ENCODE measurements at places on chromosomes 12 and 14.

DNA sequence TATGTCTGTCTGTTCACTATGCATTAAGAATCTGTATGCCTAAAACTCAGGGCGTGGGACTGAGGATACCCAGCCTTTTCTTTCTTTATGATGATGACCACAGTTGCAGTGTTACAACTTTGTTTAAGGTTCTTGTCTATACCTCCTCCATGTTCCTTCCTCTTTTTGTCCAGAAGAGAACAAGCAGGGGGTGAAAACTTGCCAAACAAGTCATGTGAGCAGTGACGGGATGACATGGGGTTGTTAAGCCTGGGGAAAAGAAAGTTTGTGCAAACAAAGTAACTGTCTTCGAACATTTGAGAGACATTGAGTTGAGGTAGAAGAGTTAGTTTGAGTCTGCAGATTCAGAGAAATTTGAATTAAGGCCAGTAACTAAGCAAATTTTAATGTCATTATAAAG, 505.5 kb downstream of the NPAS3 start:
- DNase-seq = no peak

DNA sequence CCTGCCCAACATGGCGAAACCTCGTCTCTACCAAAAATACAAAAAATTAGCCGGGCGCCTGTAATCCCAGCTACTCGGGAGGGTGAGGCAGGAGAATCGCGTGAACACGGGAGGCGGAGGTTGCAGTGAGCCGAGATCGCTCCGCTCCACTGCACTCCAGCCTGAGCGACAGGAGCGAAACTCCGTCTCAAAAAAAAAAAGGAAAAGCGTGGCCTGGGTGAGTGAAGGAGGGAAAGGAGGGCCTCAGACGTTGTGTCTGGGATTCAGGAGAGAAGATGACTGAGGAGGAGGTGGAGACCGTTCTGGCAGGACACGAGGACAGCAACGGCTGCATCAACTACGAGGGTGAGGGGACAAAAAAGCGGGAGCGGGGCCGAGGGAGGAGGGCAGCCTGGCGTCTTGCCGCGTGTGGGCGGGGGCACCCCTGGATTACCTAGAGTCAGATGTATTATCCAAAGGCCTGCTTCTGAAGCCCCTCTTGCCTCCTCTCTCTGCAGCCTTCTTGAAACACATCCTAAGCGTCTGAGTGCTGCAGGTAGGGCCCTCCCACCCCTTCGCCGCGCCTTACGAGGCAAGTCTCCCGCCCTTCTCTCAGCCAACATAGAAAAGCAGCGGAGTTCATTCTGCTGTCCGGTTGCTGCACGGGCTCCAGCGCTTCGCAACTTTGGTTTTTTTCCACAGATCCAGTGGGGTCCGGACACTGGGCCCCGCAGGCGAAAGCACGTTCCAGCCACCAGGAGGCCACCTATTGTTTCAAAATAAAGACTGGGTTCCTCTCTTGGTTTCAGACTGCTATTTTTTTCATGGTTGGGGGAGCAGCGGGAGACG, 744 bp upstream of the MYL6 start:
- DNase-seq = peak; percentile 45

DNA sequence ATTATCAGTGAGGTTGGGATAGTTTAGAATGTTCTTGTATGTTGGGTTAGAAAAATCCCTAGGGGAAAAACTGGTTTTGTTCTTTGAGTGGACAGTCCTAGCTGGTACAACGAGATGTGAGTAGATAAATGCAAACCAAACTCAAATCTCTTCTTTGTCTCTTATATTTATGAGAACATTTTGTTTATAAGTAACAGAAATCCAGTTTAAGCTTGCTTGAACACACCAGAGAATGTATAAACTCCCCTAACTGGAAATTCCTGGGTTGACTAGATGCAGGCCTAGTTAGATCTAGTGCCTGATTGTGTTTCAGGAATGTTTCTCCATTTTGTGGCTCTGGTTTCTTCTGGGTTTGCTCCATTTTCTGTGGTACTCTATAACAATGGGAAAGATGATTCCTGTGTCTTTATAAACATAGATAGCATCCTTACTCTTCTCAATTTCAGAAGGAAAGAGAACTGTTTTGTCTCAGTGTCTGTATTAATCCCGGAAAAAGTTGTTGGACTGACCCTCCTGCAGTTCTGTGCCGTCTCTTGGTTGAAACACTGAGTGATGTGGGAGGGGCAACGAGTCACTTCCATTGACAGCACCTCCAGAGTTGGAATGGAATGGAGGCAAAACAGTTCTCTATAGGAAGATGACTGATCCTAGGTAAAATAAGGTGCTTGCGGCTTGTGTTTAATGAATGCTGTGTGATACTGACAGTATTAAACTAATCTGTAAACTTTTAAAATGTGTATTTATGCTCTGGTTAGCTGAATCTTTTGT, 244.8 kb downstream of the TMTC2 start:
- DNase-seq = no peak

- no peak for DNase-seq
These were observed 89.3 kb downstream of the NTN4 start for GRCh38 chr12:95701275-95701674.

GRCh38 chr12:75662511-75663159, 151.2 kb upstream of the KRR1 start:
- no peak for DNase-seq

GRCh38 chr12:6853626-6854025, 1.7 kb downstream of the USP5 start:
- no peak for DNase-seq

DNA sequence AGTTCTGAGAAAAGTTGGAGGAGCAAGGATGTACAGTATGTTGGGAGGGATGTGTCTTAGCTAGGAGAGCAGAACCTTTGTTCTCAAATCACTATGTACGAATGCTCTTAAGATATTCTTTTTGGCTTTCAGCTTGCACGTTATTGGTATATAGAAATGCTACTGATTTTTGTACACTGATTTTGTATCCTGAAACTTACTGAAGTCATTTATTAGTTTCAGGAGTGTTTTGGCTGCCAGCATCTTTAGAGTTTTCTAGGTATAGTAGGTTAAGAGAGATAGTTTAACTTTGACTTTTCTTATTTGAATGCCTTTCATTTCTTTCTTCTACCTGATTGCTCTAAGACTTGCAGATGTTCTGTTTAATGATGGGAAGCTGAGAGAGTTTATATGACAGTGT, 442.8 kb upstream of the FBXO33 start:
- DNase-seq = no peak

DNA sequence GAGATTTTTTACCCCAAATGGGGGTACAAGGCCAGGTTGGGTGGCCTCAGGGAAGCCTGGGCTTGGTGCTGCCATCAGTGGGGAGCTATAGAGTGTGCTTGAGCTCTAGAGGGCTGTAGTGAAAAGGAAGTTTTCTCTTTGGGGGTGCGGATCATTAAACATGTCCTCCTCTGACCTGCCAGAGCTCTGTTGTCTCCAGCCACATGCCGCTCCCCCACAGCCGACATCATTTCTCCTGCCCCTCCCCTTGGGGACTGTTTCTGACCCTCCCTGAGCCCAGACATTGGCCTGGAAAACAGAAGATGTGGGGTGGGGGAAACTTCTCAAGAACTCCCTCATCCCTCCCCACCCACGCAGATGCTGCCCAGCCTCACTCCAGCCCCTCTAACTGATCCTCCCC, 25.3 kb downstream of the DTX1 start:
- no peak for DNase-seq

GRCh38 chr14:55097881-55098560, 31.0 kb upstream of the LGALS3 start:
- peak; percentile 45 for DNase-seq

DNA sequence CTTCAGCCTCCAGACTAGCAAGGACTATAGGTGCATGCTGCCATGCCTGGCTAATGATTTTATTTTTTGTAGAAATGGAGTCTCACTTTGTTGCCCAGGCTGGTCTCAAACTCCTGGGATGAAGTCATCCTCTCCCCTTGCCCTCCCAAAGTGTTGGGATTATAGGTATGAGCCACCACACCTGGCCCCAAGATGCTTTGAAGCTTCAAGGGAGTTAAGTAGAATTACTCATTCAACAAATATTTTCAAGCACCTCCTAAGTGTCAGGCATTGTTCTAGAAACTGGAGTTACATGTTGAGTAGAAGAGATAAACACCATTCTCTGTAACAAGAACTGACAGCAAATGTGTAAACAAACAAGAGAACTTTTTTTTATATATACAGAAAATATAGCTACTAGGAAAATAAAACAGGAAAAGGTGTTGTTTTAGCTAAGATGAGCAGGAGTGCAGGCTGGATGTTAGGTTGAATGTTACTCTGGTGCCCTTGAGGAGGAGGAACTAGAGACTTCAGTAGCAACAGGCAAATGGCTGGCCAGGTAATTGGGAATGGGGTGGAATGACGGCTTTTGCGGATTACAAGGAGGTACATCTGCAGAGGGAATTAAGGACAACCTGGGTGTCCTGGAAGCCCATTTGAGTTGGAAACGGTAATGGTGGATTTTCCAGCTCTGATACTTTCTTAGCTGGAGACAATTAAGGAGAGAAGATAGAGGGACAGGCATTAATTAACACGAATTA, 32.0 kb upstream of the CFAP54 start:
- no peak for DNase-seq

GRCh38 chr12:18258929-18259328, 2.4 kb upstream of the PIK3C2G start:
- DNase-seq = no peak

GRCh38 chr14:77245820-77246219, 25.2 kb downstream of the NGB start:
- no peak for DNase-seq

- DNase-seq = no peak
These were observed 272.4 kb upstream of the NPAS3 start for GRCh38 chr14:32666308-32666707.

DNA sequence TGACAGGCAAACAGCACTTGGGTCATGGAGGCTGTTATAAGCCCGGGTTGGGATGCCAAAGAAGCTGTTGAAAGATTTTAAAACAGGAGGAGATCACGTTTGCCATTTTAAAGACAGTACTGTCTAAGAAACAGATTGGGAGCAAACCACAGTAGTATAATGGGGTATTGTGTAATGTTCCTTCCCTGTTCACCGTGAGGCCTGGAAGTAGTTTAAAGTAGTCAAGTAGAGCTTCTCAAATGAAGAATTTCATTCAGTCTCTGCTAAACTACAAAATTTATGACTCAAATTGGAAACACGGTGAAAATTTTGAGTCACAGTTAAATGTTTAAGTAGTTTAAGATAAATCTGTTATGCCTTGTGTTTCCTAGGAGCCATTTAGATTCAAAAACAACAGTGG, 35.8 kb downstream of the ATP2A2 start:
- no peak for DNase-seq

- no peak for DNase-seq
These were observed 76.3 kb downstream of the MAP1LC3B2 start for GRCh38 chr12:116635487-116635886.

DNA sequence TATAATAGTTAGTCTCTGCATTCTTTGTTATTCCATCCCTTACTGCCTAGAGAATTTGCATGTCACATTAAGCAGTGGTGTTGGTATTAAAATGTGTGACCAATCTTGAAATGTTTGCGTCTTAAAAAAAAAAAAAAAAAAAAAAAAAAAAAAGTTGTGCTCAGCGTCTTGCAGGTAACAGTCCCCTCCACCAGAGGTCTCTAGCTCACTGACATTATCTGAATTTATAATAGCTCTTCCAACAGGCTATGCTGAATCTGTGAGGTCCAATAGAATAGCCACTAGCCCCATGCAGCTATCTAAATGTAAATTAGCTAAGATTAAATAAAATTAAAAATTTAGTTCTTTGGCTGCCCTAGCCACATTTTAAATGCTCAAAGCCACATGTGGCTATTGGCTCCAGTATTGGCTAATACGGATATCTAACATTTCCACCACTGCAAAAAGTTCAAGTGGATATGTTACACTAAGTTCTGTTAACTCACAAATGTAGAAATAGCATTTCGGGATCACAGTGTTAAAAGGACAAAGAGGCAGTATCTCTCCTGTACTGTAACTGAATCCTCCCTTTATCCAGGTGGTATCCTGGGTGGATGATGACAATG, 28.7 kb downstream of the NKX2-8 start:
- DNase-seq = no peak

GRCh38 chr14:62030387-62030786, 268.2 kb downstream of the SNAPC1 start:
- no peak for DNase-seq

GRCh38 chr14:22417914-22418313, 171.1 kb downstream of the DAD1 start:
- DNase-seq = no peak

DNA sequence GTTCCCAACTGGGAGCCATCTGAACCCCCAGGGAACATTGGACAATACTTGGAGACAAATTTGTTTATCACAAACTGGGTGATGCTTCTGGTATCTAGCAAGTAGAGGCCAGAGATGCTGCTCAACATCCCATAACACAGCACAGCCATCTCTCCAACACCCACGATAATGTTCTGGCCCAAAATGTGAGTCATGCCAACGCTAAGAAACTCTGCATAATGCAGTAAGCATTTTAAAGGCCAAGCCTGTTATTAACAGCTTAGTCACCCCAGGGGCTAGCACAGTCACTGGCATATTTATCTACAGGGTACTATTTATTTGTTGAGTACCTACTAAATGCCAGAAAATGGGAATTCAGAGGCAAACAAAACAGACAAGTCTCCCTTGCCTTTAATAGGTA, 873.1 kb upstream of the TMEM132C start:
- no peak for DNase-seq

- DNase-seq = no peak
These were observed 11.5 kb upstream of the NUP107 start for GRCh38 chr12:68675101-68675842.

DNA sequence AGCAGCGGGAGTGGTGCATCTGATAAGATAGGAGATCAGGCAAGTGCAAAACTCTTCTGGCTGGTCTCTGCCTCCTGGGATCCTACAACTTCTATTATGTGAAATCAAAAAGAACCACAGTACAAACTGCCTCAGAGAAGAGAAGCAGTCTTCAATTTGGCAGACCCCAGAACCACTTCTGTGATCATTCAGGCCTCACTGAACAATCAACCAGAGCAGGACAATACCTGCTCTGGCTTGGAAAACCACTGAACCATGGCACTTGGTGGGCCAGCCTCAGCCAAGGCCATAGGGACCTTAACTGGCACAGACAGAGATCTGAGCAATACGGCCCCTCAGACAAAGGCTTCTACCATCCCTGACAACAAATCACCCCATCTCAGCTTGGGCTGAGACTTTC, 103.0 kb downstream of the NDUFA12 start:
- DNase-seq = no peak

DNA sequence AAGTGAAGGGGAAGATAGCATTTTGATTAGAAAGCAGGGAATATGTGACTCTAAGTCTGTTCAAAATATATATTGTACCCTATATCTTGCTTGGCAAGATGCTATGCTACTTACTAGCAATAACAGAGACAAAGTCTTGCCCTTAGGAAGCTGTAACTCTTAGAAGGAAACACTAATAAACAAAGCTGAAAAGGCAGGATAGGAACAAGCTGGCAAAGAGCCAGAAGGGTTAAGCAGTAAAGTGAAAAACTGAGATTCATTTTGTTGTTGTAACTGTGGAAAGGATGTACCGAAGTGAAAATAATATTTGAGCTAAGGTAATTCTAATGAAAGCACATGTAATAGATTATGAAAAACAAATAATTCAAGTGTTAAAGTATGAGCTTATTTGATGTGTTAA, 527.1 kb upstream of the FLRT2 start:
- DNase-seq = no peak

GRCh38 chr14:91366749-91367148, 50.9 kb downstream of the CCDC88C start:
- no peak for DNase-seq
